ENCODE measurements at places on chromosomes 7 and 10. TPM values are rescaled to one million over a fixed set of nuclear protein-coding genes. Genes with fewer than 3 reads are reported as not detected.

Gene SLC13A1
- not detected for total RNA-seq

Gene PNLIPRP2
- total RNA-seq, result 0.11 TPM

Gene AGR3
- total RNA-seq, result not detected

Gene ABCC2
- total RNA-seq, result 114 TPM

Gene TAS2R3
- total RNA-seq, result not detected

Gene CALML5
- total RNA-seq, result not detected

Gene AKR1B15
- total RNA-seq, result 43.4 TPM

Gene FKBP6
- total RNA-seq, result not detected

Gene INTS15
- total RNA-seq, result 24.1 TPM

Gene FRMPD2
- total RNA-seq, result not detected

Gene UROS
- total RNA-seq, result 58.5 TPM

Gene C10orf53
- total RNA-seq, result not detected

Gene CNNM1
- total RNA-seq, result 34.0 TPM

Gene KCNH2
- 5.7 TPM for total RNA-seq

Gene ETV1
- 2.1 TPM for total RNA-seq

Gene STAM
- 28.1 TPM for total RNA-seq

Gene C7orf57
- total RNA-seq, result 0.35 TPM

Gene NPC1L1
- total RNA-seq, result 0.09 TPM

Gene ZFYVE27
- 21.3 TPM for total RNA-seq

Gene CHAT
- not detected for total RNA-seq

Gene ADRA2A
- total RNA-seq, result 0.23 TPM

Gene LBX1
- total RNA-seq, result not detected

Gene ADAM8
- 2.7 TPM for total RNA-seq

Gene RTKN2
- total RNA-seq, result 0.96 TPM

Gene PAX4
- not detected for total RNA-seq

Gene PPP1R17
- total RNA-seq, result not detected

Gene VAX1
- 1.5 TPM for total RNA-seq

Gene CDNF
- 0.86 TPM for total RNA-seq

Gene FGFBP3
- total RNA-seq, result 2.1 TPM

Gene PYROXD2
- 4.4 TPM for total RNA-seq

Gene MORN4
- total RNA-seq, result 6.4 TPM

Gene EPO
- total RNA-seq, result not detected

Gene ZNF804B
- total RNA-seq, result not detected

Gene OR6B1
- not detected for total RNA-seq

Gene PTN
- not detected for total RNA-seq

Gene DMBT1
- 0.24 TPM for total RNA-seq

Gene TRIM50
- not detected for total RNA-seq

Gene MSRB2
- 12.5 TPM for total RNA-seq

Gene LIPN
- not detected for total RNA-seq

Gene DOCK1
- total RNA-seq, result 20.8 TPM

Gene PTPRZ1
- not detected for total RNA-seq

Gene FRAT1
- total RNA-seq, result 1.9 TPM

Gene FXYD4
- total RNA-seq, result not detected

Gene WDR86
- total RNA-seq, result 0.26 TPM

Gene STRIP2
- total RNA-seq, result 5.1 TPM

Gene FUOM
- total RNA-seq, result 12.4 TPM

Gene MALSU1
- 91.4 TPM for total RNA-seq

Gene SHTN1
- 26.4 TPM for total RNA-seq

Gene ADCYAP1R1
- total RNA-seq, result 0.03 TPM

Gene ACSM6
- total RNA-seq, result not detected

Gene MGAM2
- not detected for total RNA-seq

Gene NPY
- total RNA-seq, result not detected

Gene SEC61G
- total RNA-seq, result 480 TPM

Gene SFTPD
- 0.14 TPM for total RNA-seq

Gene FRG2B
- 0.15 TPM for total RNA-seq

All from A549 treated with dexamethasone at 1 μM for 4 hours (cell line).